ENCODE measurements at places on chromosomes 7 and 10.

GRCh38 chr7:45971661-45972175 lies 50.6 kb upstream of the IGFBP3 start:
- no peak for DNase-seq

- DNase-seq, result no peak
Measured at GRCh38 chr7:149723082-149723767, 50.2 kb downstream of the ZNF467 start.

DNA sequence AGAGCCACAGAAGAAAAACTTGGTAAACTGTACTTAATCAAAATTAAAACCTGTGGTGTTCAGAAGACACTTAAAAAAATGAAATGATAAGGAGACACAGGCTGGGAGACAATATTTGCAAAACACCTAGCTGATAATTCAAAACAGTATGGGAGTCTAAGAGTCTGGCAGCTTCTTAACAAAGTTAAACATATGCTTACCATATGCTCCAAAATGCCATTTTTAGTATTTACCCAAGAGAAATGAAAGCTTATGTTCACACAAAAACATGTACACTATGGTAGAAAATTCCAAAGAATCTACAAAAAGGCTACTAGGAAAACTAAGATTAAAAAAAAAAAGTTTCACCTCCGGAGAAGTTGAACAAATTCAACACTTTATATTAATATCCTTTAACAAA lies 48.6 kb downstream of the ITGB1 start:
- DNase-seq, result no peak

GRCh38 chr10:68727146-68727545 lies 6.1 kb downstream of the CCAR1 start:
- DNase-seq, result no peak

GRCh38 chr7:8121243-8121642 lies 140.7 kb downstream of the ICA1 start:
- no peak for DNase-seq

Measured in hematopoietic multipotent progenitor cell treated with erythropoietin and hydrocortisone succinate and interleukin-3 and kit ligand, for 15 days (in vitro differentiated cells).